CD4-positive, alpha-beta T cell (primary cell): ENCODE measurements at places on chromosomes 11 and 22.

- DNase-seq: no peak
Measured at GRCh38 chr11:87228820-87229219, 191.1 kb downstream of the TMEM135 start.

- DNase-seq: no peak
Measured at GRCh38 chr11:65016705-65017104, 2.7 kb downstream of the ARL2 start.

GRCh38 chr22:21702700-21703683 is 32.6 kb downstream of the YPEL1 start:
- DNase-seq: no peak

DNA sequence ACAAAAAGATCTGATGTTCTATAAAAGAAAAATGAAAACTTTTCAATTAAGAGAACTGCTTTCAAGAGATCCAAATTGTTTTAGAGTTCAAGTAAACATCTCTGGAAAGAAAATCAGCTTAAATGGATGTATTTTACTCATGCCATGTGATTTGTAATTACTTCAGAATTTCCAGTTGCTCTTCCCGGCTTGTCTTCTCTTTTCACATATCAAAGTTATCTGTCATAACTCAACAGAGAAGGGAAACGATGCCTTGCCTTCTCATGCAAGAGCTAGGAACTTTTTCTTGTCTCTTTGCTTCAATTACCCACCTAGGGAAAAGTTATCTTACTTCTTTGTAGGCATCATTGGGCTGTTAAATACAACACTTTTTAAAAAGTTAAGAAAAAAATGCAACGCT is 255.2 kb upstream of the POU2AF2 start:
- no peak for DNase-seq

DNA sequence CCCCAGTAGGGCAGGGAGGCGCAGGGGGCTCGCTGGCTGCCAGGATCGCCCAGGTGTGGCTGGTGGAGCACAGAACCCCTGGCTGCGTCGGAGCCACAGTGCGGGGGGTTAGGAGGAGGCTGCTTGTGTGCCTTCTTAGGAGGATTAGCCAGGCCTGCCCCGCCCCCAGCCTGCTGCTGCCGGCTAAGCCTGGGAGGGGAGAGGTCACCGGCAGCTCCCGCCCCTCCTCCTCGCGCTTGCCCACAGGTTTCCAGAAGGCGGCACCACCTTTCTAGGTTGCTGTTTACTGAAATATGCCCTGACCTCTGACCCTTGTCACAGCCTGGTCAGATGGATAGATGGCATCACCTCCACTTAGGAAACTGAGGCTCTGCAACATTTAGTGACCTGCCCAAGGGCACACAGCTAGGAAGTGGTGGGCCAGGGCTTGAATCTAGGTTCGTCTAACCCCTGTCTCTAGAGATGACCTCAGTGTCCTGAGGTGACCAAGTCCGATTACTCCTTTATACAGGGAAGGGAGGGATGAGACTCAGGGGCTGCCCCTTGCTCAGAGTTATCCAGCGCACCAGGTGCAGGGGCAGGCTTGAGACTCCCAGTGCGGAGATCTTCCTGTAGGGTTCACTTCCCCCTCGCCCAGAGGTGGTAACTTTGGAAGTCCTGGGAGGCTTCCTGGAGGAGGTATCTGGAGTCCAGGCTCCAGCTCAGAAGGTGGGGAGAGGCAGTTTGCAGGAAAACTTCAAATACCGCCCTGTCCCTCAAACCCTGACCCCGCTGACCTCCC is 44.0 kb downstream of the MYO7A start:
- no peak for DNase-seq

DNA sequence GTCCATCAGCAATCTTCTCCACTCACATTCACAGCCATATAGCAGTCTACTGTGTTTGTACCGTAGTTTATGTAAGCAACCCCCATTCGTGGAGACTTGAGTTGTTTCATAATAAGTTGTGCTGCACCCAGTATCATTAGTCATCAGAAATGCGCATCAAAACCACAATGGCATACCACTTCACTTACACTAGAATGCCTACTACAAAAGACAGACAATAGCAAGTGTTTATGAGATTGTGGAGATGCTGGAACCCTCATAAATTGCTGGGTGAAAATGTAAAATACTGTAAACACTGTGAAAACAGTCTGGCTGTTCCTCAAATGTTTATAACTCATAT is 133.3 kb downstream of the ATXN10 start:
- no peak for DNase-seq

DNA sequence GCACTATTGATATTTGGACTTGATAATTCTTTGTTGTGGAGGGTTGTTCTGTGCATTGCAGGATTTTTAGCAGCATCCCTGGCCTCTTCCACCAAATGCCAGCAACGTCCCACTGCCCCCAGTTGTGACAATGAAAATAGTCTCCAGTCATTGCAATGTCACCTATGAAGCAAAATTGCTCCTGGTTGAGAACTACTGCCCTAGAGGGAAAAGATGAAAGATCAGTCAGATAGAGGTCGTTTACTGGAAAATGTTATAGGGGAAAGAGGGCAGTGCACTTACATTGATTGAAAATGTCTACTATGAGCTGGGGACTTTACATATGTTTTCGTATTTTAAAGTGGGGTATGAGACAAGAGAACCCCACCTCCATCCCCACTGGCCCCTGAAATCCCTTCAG is 77.1 kb upstream of the FAM181B start:
- no peak for DNase-seq

- no peak for DNase-seq
Measured at GRCh38 chr11:74162681-74163467, 7.9 kb downstream of the C2CD3 start.

GRCh38 chr11:72840780-72841179 is 26.6 kb downstream of the ATG16L2 start:
- no peak for DNase-seq

DNA sequence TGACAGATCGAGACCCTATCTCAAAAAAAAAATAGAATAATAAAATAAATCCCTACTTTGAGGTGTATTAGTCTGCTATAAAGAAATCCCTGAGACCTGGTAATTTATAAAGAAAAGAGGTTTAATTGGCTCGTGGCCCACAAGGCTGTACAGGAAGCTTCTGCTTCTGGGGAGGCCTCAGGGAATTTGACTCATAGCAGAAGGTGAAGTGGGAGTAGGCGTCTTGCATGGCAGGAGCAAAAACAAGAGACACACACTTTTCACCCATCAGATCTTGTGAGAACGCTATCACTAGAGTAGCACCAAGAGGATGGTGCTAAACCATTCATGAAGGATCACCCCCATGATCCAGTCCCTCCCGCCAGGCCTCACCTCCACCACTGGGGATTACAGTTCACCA is 29.2 kb downstream of the CDPF1 start:
- DNase-seq: no peak

DNA sequence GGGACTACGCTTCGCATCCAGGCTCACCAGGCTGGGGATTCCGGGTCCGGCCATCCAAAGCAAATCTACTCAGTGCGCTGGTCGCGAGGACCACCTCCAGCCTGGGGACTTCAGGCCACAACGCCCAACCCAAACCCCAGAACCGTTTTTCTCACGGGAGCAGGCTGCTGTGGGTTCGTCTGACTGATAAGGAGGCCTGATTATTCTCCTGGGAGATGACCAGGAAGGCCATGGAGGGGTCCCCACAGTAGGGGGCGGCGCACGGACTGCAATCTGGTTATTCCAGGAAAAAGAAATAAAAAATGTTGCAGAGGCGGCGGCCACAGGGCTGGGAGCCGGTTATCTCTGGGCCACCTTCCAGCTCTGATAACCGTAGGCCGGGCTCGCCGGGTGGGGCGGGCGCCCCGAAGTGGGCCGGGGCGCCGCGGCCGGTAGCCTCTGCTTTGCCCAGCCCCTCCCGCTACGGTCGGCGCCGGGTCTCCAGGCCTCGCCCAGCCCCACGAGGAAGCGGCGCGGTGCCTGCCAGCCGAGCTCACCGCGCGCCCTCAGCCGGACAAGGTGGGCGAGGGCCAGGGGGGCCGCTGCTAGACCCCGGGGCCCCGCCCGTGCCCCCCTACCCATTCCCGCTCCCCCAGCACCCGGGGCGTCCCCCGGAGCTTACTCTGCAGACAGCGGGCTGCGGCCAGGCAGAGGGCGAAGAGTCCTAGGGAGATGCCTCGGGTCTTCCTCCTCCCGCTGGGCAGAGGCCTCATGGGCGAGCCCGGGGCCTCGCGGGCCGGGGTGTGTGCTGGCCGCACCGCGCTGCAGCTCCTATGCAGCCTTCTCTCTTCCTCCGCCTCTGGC is 446 bp downstream of the VSTM5 start:
- DNase-seq: no peak

- no peak for DNase-seq
Measured at GRCh38 chr11:119153049-119153818, 4.4 kb downstream of the ABCG4 start.

DNA sequence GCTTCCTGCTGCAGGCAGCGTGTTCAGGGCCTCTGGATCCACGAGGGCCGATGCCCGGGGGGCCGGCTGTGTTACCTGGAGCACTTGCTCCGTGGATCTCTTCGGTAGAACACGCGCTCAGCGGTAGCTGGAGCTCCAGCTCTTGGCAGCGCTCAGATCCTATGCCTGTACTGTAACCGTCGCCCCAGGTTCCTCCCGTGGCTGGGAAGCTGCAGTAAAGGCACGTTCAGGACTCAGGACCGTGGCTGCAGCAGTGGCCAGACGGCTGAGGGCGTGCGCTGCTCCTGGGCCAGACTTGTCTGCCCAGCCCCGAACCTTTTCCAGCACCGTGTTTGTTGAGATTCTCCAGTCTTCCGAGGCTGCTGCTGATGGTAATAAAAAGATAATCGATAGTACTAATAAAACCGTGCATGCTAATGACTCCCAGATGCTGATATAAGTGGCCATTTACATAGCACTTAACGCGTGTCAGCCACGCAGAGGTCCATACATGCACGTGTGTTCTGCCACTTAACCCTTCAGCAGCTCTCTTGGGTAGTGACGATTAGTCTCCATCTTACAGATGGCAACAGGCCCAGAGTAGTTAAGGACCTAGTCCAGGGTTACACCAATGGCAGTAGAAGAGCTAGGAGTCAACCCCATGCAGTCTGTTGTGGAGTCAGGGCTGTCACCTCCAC is 1.4 kb downstream of the MOV10L1 start:
- no peak for DNase-seq

- DNase-seq: no peak
Measured at GRCh38 chr22:36136475-36136874, 24.1 kb downstream of the APOL3 start.

DNA sequence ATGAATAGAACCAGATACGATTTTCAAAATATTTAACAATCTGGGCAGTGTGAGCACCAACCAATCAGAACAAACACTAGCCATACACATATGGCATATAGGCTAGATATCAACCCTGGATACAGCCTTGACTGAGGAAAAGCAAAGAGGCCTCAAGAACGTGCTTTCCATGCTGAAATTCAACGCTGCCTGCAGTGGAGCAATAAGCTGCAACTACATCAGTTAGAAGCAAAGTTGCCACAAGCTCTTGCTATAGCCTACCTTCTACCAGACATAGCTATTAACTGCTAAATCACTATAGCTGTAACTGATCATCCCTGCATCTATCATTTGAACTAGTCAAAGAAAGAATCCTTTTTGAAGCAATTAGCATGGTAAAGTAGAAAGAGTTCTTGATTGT is 42.5 kb downstream of the DENND5A start:
- no peak for DNase-seq

- DNase-seq: no peak
Measured at GRCh38 chr11:12056119-12056518, 47.7 kb upstream of the DKK3 start.

- no peak for DNase-seq
Measured at GRCh38 chr11:16977994-16978315, 36.3 kb downstream of the PLEKHA7 start.

DNA sequence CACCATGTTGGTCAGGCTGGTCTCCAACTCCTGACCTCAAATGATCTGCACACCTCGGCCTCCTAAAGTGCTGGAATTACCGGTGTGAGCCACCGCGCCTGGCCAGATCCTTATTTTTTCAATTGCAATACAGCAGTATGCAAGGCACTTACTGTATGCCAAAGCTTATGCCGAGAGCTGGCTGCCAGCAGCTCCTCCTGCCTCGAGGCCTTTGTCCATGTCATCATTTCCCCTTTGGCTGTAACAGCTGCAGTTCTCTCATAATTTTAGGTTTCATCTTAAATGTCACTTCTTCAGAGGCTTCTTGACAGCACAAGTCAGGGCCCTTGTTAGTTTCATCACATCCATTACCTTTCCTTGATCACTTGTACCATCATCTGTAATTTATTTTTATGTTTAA is 1.5 kb upstream of the SREBF2 start:
- DNase-seq: peak; percentile 55

GRCh38 chr22:28229566-28230485 is 310.8 kb upstream of the PITPNB start:
- DNase-seq: no peak

GRCh38 chr11:10497371-10498021 is 42.4 kb downstream of the AMPD3 start:
- DNase-seq: no peak

GRCh38 chr11:85965202-85965601 is 103.7 kb downstream of the PICALM start:
- DNase-seq: no peak

GRCh38 chr11:35619116-35619854 is 1.0 kb downstream of the FJX1 start:
- DNase-seq: peak; percentile 20

DNA sequence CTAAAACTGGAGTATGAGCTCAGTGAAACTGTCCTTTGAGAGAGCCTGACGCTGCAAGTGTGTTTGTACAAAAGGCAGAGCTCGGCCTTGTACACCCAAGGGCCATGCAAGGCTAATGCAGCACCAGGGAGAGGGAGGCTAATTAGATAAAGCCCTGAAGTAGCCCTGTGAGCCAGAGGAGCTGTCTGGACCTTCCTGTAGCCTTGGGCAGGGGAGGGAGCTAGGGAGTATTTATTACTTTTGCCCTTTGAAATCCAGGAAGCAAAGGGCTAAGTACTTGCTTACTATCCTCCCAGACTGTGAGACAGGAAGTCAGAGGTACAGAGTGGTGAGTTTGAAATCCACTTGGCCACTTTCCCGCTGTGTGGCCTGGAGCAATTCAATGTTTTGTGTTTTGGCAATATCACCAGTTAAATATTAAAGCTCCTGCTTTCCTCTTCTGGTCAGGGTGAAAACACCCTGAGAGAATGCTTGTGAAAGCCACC is 10.2 kb upstream of the LDHA start:
- peak; percentile 49 for DNase-seq

GRCh38 chr11:115676768-115677167 is 172.6 kb upstream of the CADM1 start:
- DNase-seq: no peak

DNA sequence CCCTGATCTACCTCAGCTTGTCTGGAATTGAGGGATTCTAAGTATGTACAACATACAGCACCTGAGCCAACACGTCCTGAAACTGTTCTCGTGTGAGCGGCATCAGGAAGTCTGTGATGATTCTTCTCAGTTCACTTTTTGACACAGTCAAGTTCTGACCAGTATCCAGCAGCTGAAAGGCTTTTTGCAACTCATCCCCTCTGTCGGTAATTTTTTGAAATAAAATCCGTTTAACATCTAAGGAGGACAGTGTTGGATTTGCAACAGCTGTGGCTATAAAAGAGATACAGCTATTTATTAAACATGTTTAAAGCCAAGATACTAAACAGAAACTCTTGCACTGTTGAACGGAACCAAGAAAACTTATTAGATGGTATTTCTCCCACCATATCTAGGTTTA is 39.3 kb downstream of the EFCAB6 start:
- DNase-seq: no peak

- no peak for DNase-seq
Measured at GRCh38 chr22:31139066-31139465, 1.2 kb downstream of the PLA2G3 start.

- DNase-seq: no peak
Measured at GRCh38 chr11:57426439-57426928, 437 bp downstream of the SLC43A3 start.

- DNase-seq: no peak
Measured at GRCh38 chr22:49903322-49904039, 14.8 kb downstream of the ALG12 start.
